GM19239 (cell line): ENCODE measurements at places on chromosomes 7 and 10.

DNA sequence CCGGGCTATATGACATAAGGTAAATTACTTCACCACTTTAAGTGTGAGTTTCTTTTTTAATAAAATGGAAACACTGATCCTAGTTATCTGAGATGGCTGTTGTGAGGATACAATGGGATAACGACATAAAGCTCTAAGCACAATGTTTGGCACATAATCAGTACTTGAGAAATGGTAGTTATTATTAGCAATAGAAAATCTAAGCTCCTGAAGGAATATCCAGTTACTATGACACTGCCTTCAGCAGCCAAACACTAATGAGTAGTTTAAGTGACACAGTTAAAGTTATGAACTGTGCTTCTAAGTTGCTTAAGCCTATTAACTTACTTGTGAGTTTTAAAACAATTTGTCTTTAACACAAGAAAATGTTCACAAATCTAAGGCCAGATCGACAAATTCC lies 96.8 kb downstream of the ELAPOR2 start:
- no peak for DNase-seq

GRCh38 chr7:147611431-147611830 lies 979.1 kb upstream of the C7orf33 start:
- no peak for DNase-seq

DNA sequence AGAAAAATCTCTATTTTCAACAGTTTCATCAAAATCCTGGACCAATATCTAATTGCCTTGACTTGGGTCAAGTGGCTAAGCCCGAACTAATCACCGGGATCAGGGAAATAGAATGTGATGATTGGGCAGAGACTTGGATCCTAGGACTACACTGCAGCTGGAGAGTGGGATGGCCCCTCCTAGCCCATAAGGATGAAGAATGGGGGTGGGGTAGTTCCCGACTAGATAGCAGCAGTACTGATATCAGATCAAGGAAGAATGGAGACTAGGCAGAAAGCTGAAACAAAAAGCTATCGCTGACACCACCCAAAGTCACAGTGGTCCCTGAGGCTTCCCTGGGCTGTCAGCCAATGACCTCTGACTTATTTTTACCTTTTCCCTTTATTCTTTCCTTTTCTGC lies 160.4 kb upstream of the PHYHIPL start:
- DNase-seq: no peak

- no peak for DNase-seq
These were observed 48.4 kb downstream of the MTPAP start for GRCh38 chr10:30300728-30301127.

GRCh38 chr7:96471606-96472005 lies 149.7 kb upstream of the SLC25A13 start:
- DNase-seq: no peak

GRCh38 chr7:124667312-124668153 lies 98.1 kb downstream of the GPR37 start:
- no peak for DNase-seq

DNA sequence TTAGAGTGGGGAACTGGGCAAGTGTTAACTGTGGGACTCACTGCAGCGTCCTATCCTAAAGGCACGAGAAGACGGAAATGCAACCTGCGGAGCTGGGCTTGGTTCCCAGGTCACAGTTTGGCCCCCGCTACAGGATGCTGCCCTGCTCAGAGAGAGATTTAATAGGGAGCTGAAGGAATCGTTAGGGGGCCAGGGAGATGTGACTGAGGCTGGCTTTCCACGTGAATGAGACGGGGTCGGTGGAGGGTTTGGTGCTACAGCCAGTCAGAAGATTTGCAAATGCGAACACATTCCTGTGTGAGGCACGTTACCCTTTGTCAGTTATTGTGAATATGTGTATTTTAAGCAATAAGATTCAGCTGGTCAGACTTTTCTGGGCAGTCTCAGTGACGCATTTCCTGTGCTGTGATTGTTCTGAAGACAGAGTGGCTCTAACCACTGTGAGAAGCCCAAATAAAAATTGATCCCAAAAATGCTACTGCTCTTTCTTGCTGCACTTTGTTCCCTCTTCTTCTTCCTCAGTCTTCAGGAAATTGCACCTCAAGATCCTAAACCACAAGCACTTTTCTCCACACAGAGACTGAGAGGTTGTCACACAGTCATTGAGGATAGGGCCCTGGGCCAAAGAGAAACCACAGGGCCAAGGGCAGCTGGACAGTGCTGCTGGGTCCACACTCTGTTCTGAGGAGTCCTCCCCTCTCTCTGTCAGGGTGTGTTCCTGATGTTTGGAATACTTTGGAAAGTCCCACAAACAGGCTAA lies 21.2 kb downstream of the CYP17A1 start:
- DNase-seq: no peak

DNA sequence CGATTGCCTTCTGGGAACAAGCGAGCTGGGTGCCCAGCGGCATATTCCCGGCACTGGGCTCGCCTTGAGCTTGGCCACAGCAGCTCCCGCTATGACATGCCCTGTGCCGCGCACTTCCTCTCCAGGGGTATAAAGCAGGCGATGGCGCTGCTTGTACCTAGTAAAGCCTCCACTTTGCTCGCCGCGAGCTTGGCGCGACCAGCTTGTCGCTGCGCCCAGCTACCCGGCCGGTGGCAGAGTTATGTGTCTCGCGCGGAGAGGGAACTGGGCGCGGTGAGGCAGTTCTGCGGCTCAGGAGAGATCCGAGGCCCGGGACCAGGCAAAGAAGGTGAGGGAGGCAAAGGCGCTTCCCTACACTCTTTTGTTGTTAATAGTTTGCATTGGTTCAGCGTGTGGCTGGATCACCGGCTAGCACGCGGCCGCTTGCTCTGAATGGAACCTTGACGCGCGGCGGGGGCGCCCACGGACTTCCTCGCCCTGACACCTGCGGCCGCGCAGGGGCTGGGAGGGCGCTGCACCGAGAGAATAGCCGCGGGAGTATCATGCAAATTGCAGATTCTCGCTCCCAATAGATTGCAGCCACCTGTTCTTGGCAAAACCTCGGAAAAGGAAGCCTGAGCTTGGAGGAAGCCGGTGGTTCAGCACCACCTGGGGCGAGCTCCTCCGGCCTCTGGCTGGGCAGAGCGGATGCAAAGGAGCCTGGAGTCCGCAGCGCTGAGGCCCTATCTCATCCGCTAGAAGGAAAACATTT lies 3.0 kb upstream of the BUB3 start:
- no peak for DNase-seq

DNA sequence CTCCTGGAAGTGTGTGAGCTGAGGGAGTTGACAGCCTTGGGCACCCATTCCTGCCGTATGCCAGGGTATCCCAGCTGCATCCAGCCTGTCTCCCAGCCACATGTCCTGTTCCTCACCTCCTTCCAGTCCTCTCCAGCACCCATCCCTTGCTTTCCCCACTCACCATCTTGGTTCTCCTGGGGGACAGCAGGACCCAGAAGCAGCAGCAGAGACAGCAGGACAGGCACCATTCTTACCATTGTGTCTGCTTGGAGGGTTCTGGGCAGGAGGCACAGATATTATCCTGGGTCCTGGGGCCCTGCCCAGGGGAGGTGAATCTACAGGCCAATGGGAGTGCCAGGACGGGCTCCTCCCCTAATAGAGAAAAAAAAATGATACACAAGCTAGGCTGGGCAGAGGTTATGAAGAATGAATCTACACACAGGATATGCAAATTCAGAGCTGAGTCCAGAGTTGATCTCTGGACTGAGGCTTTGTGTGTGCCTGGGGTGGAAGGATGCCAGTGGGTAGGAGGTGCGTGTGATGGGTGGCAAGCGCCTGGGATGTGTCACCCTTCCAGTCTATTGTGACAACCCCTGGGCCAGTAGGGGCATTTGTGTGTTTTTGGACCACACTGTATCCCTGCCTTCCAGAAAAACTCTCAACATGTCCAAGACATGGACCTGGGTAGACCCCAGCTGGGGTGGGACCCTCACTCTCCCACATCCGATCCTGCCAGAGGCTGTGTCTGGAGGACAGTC lies at the start of gene AZGP1:
TSS of gene AZGP1 (minus strand) at position 250 of the 740 bp plus-strand sequence. CDS start at position 239, 11 bp downstream.
- DNase-seq: no peak

DNA sequence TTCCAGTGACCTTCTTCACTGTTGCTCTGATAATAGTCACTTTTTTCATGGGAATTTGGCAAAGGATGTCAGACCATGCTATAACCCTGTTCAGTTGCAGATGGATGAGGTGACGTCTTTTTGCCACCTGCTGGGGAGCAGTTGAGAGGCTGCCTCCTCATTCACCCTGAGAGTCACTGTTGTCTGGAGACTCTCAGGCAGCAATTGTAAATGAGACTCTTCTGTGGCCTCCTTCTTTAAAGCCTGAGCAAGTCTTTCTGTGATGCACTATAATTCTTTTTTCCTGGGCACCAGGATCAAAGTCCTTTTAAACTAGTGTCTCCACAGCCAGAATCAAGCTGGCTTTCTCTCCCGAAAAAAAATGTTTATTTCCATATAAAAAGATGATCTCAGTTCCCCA lies 345.1 kb downstream of the ARL4A start:
- DNase-seq: no peak

GRCh38 chr10:14543904-14544210 lies 213.1 kb upstream of the FRMD4A start:
- DNase-seq: no peak

- no peak for DNase-seq
These were observed 2.6 kb downstream of the ANKRD2 start for GRCh38 chr10:97575127-97575668.

DNA sequence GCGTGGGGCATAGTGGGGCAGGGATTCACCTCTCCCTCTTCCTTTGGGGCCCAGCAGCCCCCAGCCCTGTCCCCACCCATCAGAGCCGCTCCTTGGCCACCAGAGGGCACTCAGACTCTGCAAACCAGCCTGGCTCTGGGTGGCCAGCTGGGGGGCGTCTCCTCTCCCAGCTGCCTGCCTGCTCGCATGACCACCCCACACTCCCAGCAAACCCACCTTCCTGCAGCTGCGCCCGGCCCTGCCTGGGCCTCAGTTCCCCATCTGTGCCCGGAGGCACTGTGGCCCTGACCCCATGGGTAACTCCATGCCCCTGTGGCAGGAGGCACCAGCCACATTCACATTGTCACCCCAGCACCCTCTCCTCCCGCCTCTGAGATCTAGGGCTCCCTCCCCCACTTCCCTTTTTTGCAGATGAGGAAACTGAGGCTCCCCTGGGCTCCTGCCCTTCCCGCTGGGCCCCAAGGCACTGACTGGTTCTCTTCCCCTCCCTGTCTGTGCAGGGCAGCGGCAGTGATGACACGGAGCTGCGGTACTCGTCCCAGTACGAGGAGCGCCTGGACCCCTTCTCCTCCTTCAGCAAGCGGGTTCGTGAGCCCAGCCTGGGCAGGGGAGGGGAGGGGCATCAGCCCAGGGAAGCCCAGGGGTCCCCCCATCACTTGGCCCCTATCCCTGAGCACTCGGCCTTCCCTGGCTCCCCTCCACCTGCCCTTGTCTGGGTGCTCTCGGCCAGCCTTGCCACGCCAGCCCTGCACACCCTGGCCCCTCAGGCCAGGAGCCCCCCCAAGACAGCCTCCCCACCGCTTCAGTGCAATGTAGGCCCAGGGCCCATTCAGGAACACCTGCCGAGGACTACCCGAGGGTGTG lies 6.9 kb upstream of the SH2B2 start:
- peak; percentile 81 for DNase-seq

DNA sequence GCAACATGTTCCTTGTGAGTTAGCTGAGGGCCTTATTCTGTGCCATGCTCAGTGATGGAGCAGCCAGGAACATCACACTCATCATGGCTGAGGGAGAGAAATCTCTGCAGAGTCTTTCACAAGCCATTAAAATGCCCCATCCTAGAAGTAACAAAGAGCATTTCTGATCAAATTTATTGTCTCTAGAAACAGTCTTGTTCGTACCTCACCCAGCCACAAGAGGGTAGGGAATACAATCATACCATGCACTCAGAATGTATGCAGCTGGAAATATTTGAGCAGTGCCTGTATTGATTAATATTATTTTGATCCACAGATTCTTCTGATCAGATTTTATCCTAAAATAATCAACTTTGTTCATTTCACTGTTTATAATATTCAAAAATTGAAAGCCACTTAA lies 17.3 kb downstream of the VPS26A start:
- no peak for DNase-seq

- no peak for DNase-seq
These were observed 372.5 kb upstream of the MKI67 start for GRCh38 chr10:128498746-128499145.

DNA sequence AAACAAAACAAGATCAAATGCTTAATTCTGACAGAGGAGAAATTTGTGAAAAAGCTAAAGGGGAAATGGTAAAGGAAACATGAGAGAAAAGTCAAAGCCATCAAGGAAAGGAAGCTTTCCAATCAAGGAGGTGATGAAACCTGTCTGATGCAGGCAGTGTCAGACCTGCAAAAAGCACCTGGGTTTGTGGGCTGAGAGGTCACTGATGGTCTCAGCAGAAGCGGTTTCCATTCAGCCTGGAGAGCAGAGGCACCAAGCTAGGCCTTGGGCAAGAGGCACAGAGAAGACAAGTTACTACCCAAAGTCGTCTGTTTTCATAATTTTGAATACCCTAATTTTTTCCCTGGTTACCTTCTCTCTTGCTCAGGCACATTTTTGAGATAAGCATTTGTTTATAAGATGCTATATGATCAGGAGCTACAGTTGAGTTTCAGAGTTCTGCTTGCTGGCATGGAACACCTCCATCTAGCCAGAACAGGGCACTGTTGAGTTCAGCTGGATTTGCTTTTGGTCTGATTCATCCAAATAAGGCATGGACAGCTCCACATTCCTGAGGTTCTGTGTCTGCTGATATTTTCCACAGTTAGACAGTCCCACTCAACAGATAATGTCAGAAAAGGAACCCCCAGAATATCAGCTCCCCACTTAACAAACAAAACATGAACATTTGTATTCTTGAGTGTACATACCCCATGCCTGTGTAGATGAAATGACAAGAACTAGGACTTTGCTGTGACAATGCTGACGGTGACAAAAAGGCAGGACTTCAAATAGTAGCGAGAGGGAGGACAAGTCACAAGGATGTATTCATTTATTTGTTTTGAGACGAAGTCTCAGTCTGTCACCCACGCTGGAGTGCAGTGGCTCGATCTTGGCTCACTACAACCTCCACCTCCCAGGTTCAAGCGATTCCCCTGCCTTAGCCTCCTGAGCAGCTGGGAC lies 4.9 kb upstream of the PPIA start:
- DNase-seq: no peak

DNA sequence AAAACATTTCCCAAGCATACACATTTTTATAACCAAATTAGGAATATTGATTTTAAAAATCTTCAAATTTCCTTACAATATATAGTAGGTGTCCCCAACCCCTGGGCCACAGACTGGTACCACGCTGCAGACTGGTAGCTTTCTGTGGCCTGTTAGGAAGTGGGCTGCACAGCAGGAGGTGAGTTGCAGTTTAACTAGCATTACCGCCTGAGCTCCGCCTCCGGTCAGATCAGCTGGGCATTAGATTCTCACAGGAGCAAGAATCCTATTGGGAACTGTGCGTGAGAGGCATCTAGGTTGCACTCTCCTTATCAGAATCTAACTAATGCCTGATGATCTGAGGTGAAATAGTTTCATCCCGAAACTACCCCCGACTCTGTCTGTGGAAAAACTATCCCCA lies 62.1 kb downstream of the ZWINT start:
- no peak for DNase-seq

DNA sequence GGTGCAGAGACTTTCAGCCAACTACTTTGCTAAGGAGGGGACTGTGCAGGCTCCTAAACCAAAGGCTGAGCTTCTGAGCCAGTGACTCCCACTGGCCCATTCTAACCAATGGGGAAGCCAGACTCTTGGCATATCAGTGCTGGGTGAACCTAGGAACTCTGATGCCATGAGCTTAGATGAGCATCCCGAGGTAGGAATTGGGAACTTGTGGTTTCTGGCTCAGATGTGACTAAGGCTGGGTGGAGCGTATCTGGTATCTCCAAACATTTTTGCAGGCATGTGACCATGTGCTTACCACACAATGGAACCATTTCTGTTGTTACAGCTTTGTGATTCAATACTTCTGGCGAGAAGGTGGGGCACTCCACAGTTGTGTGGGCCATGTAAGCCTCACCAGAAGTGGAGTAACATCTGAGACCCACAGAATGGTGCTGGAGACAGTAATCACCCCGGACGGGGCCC lies 2.5 kb upstream of the AVPI1 start:
- no peak for DNase-seq
